ENCODE measurements at places on chromosomes 7 and 10. TPM values are rescaled to one million over a fixed set of nuclear protein-coding genes. Genes with fewer than 3 reads are reported as not detected.

DNA sequence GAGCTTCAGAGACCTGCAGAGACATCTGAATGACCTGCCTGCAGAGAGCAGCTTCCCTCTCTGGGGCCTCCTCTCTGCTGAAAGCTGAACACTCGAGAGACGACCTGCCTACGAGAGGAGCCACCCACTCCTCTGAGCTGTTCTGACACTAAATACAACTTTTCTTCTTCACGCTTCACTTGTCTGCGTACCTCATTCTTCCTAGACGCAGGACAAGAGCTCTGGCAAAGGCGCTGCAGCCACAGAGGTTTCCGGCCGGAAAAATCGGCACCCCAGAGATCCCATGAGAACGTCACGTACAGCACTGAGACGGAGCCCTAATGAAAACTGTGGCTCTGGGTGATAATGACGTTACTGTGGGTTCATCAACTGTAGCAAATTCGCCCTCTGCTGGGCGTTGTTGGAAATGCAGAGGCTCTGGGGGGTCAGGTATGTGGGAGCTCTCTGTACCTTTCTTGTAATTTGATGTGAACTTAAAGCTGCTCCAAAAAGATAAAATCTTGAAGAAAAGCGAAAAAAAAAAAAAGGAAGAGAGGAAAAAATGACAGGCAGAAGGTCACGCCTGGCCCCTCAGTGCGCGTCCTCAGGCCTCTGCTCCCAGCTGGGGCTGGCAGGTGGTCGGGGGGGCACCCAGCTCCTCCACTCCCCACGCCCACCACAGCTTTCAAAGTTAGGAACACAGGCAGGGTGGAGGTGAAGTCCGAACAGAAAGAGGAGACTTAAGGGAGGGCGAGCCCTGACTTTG lies 120.7 kb downstream of the DYNC2I1 start:
- DNase-seq = peak; percentile 98

DNA sequence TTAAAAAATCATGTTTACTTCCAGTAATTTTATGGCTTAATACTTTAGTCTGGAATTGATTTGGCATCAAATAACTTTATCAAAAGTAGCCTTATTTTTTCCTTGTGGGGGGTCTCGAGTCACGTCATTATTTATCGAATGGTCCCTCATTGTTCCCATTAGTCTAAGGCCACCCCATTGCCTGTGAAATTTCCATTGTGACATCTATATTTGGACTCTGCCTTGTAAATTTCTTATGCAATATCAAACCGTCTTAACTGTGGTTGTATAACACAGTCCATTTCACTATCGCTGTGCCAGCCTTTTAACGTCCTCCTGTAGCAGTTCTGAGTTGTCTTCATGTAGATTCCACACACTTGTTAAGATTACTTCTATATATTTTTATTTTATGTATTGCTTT lies 103.9 kb upstream of the RET start:
- DNase-seq = no peak

MKI67 gene
- total RNA-seq = 49.8 TPM

AKR1C4 gene
- 0.29 TPM for total RNA-seq

- no peak for DNase-seq
Measured at GRCh38 chr10:115883372-115883771, 389.6 kb downstream of the GFRA1 start.

GRCh38 chr7:14598978-14599377 lies 303.6 kb downstream of the DGKB start:
- DNase-seq = no peak

SGCE gene
- total RNA-seq = not detected

DNA sequence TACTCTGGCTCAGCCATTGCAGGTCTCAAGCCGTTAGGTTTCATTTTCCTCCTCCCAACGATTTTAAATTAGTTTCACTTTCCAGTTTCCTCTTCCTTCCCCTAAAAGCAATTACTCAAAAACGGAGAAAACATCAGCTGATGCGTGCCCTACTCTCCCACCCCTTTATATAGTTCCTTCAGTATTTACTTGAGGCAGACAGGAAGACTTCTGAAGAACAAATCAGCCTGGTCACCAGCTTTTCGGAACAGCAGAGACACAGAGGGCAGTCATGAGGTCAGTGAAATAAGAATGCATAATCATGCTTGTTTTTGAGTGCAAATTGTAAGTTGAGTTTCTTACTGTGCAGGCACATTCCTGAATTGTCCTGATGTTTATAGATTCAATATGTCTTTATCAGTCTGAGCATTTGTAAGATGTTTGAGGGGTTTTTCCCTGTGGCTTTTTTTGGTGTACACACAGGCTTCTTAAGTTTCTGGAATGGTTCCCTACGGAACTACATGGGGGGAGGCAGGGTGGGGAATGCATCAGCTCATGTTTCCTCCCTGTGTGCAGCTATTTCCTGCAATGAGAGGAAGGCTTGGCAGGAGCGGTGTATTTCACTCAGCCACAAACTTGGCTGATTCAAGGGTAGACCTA lies at the start of gene IFIT3:
TSS of gene IFIT3 (plus strand) at position 195 of the 639 bp plus-strand sequence. CDS start at position 272, 77 bp downstream.
- DNase-seq = peak; percentile 70

IQUB gene
- 0.05 TPM for total RNA-seq

NAT16 gene
- total RNA-seq = 0.13 TPM

- peak; percentile 92 for DNase-seq
Measured at GRCh38 chr10:96863922-96864543, 31.9 kb downstream of the LCOR start.

Measured in HT-29 (cell line).